ENCODE measurements at places on chromosomes 7 and 10. TPM values are rescaled to one million over a fixed set of nuclear protein-coding genes. Genes with fewer than 3 reads are reported as not detected.

DNA sequence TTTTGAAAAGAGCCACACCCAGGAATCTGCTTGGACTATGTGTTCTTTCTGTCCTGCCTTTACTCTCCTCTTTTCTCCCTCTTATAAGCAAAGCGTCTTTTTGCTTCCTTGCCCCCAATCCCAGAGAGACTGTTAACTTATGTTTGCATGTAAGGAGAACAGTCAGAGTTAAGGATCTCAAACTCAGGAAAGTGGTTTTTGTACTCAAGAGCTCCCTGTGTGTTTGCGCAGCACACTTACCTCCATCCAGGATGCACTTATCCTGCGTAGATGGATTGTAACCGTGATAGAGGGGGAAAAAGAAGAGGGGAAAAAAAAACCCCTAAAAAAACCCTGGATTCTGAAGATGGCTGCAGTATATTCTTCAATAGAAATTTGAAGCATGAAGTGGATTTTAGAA, 228.9 kb downstream of the AUTS2 start:
- H3K4me1 ChIP-seq: no peaks in the 10 kb centered on the region
- no peak overlapping the region for H3K27ac ChIP-seq
- DNase-seq: no peak
- no peaks in the 10 kb centered on the region for H3K36me3 ChIP-seq
- no peak overlapping the region for H3K4me3 ChIP-seq
- H3K27me3 ChIP-seq: no peaks in the 10 kb centered on the region

DNA sequence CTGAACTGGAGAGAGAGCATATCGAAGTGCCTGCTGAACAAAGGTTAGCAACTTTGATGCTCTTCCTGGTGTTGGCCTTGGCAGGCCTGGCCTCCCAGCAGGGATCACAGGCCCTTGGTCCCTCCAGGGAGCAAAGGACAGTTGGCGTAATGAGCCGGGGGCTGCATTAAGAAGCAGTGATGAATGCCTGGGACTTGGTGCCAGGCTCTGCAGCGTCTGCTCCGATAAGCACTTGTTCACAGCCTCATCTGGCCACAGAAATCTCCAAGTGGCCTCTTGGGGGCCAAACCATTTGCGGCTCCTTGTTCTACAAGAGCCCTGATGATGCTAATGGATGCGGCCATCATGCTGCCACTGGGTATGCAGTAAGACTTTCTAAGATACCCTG, 31.8 kb downstream of the CRHR2 start:
- no peak overlapping the region for H3K4me3 ChIP-seq
- H3K27me3 ChIP-seq: no peaks in the 10 kb centered on the region
- no peaks in the 10 kb centered on the region for H3K36me3 ChIP-seq
- H3K4me1 ChIP-seq: no peaks in the 10 kb centered on the region
- no peak for DNase-seq
- no peak overlapping the region for H3K27ac ChIP-seq

- no peaks in the 10 kb centered on the region for H3K36me3 ChIP-seq
- no peaks in the 10 kb centered on the region for H3K27me3 ChIP-seq
- DNase-seq: no peak
- no peak overlapping the region for H3K27ac ChIP-seq
- 0 out of 2 replicates have a peak, but pooled peaks cover 4% of the 10 kb centered on the region for H3K4me1 ChIP-seq
Observed at GRCh38 chr10:101490026-101490425, 98.0 kb downstream of the POLL start.

GRCh38 chr7:90824386-90825307, 228.5 kb downstream of the CDK14 start:
- H3K27ac ChIP-seq: peak overlapping the region; percentile 95
- H3K36me3 ChIP-seq: peaks cover 4% of the 10 kb centered on the region
- no peaks in the 10 kb centered on the region for H3K27me3 ChIP-seq
- H3K4me3 ChIP-seq: peak overlapping the region; percentile 26
- peak; percentile 97 for DNase-seq
- H3K4me1 ChIP-seq: peaks cover 42% of the 10 kb centered on the region

- no peaks in the 10 kb centered on the region for H3K36me3 ChIP-seq
- no peak for DNase-seq
- peaks cover 7% of the 10 kb centered on the region for H3K4me1 ChIP-seq
- no peak overlapping the region for H3K27ac ChIP-seq
- no peak overlapping the region for H3K4me3 ChIP-seq
- no peaks in the 10 kb centered on the region for H3K27me3 ChIP-seq
Observed at GRCh38 chr10:71381611-71382010, 15.1 kb upstream of the CDH23 start.

DNA sequence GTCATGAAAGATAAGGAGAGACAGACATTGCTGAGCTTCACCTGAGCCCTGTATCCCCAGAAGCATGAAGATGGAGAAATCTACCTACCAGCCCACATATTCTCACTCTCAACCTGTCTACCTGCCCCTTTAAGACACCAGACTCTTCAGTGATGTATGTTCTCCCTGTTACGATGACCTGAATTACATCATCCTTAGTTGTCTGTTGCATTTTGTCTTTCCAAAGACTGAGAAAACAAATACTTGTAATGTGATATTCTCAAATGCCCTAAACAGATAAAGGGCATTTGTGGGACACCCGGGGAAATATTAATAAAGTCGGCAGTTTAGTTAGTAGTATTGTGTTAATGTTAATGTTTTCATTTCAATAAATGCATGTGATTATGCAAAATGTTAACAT, 305.8 kb upstream of the IGFBP3 start:
- no peaks in the 10 kb centered on the region for H3K36me3 ChIP-seq
- peak; percentile 41 for DNase-seq
- no peak overlapping the region for H3K27ac ChIP-seq
- H3K4me1 ChIP-seq: peaks cover 14% of the 10 kb centered on the region

DNA sequence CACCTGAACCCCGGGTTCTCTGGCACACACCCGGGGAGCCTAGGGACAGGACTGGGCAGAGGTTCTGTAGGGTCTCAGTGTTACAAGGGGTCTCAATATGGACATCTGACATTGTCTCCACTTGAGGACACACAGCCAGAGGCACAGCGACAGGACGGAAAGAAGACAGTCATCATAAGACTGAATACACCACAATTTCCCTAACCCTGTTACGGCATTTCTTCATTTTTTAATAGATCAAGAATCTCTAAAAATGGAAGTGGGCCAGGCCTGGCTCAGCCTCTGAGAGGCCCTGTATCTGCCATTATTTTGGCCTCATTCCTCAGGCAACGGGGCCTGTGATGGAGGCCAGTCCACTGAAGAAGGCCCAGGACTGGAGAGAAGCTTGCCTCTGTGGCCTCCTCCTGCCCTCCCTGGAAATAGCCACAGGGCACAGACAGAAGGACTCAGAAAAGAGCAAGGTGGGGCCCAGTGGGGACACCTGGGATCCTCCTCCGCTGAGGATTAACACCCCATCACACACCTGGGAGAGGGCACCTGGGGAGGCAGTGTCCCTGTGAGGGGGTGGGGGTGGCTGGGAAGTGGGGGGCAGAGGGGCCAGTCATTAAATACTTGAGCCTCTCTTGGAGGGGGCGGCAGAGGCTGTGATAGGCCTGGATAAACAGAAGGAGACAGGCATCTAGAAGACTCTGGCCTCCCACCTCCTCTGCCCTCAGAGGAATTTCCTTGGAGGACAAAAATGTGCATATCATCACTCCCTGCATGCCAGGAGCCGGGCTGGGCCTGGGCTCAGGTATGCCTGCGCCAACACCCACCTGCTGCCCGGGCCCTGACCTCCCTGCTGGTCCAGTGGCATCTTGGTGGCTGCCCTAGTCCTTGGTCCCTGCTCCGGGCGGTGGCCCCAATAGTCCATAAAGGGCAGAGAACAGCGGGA, 8.0 kb downstream of the SPOCK2 start:
- no peak overlapping the region for H3K4me3 ChIP-seq
- peak; percentile 60 for DNase-seq
- H3K27me3 ChIP-seq: no peaks in the 10 kb centered on the region
- no peak overlapping the region for H3K27ac ChIP-seq
- H3K4me1 ChIP-seq: peaks cover 23% of the 10 kb centered on the region
- no peaks in the 10 kb centered on the region for H3K36me3 ChIP-seq

DNA sequence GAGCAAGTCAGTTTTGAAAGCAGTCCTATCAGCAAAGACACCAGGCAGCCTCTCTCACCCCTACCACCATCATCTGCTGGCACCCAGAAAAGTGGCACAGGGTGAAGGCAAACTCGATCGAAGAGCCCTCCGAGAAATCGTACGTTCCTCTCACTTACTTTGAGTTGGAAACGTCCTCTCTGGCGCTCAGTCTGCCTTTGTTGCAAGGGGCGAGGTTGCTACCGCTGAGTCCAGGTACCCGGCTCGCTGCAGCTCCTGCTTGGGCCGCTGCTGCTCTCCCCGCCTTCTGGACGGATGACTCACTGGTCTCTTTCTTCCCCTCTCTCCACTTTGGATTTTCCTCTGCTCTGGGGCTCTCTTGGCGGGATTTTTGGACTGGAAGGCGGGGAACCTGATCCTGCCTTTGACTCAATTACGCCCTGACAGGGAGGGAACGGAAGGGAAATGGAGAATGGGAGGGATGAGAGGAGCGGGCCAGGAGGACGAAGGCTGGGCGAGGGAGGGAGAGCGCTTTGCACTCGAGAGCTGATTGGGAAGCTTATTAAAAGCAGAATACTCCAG, at the start of gene PTN:
TSS of gene PTN (minus strand) at position 453 of the 561 bp plus-strand sequence. CDS start 88,760 bp downstream, outside the sequence.
- peaks cover 14% of the 10 kb centered on the region for H3K27me3 ChIP-seq
- H3K4me3 ChIP-seq: peak within 1 kb of the TSS; percentile 58
- H3K4me1 ChIP-seq: peaks cover 6% of the 10 kb centered on the region

GRCh38 chr7:136807598-136807997, 60.9 kb upstream of the CHRM2 start:
- no peaks in the 10 kb centered on the region for H3K36me3 ChIP-seq
- no peak overlapping the region for H3K27ac ChIP-seq
- peaks cover 7% of the 10 kb centered on the region for H3K27me3 ChIP-seq
- no peak for DNase-seq
- no peaks in the 10 kb centered on the region for H3K4me1 ChIP-seq

DNA sequence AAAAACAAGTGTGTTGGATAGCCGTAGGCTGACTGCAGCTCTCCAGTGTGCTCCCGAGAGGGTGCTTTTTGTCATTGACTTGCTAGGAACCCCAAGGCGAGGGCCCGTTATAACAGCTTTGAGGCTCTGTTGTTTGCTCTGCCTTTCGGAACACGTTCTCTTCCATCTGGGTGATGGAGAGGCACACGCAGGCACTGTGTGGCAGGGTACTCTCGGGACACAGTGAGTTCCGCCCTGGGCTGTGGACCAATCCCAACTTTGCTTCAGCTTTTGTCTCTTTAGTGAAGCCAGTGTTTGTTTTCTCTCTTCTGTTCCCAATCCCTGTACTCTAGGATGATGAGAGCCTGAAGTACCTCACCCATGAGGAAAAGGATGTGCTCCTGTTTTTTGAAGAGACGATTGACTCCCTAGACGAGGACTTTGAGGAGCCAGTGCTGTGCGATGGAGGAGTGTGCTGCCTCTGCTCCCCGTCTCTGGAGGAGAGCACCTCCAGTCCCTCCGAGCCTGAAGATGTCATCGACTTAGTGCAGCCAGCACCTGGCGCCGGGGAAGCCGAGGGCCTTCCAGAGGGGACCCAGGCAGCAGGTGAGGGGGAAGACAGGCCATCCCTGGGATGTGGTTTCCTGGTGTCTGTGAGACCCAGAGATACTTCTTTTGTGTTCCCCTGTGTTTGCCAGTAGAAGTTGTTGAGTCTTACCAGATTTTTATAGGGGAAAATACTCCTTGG, 43.2 kb downstream of the PROSER2 start:
- no peak overlapping the region for H3K27ac ChIP-seq
- H3K4me3 ChIP-seq: no peak overlapping the region
- no peak for DNase-seq
- no peaks in the 10 kb centered on the region for H3K4me1 ChIP-seq
- peaks cover 4% of the 10 kb centered on the region for H3K36me3 ChIP-seq
- H3K27me3 ChIP-seq: no peaks in the 10 kb centered on the region

Gene ZNF3
- total RNA-seq: 16.5 TPM

Measured in PC-3 (cell line).